AML-193 (cell line): ENCODE measurements at places on chromosomes 1 and 21.

- no peak for DNase-seq
These were observed 77.3 kb upstream of the TSPAN2 start for GRCh38 chr1:115166531-115167091.

GRCh38 chr1:55131801-55132200 lies 83.4 kb downstream of the USP24 start:
- DNase-seq: no peak

DNA sequence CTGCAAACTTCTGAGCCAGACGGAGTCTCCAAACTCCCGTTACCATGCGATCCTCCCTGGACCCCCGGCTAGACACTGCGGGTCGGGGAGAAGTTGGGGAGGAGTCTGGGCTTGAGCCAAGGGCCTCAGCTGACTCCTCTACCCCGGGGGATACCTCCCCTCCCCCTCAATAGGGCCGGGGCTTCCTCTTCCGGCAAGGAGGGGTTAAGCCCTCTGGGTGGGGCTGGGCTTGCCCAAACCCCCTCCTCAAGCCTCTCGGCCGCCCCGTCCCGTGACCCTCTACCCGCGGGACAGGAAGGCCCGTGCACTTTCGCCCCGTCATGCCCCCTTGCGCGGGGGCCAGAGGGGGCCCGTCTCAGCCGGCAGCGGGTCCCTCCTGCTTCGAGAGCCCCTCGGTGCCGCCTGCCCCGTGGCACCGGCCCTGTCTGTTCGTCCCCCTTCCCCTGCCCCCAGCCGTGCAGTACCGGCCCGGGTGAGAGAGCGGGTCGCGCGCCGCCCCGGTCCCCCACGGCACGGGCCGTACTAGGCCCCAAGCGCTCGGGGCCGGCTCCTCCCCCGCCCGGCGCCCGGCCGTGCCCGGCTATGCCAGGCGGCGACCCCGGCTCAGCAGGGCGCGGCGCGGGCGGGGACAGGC lies 652 bp downstream of the ARL8A start:
- DNase-seq: no peak

DNA sequence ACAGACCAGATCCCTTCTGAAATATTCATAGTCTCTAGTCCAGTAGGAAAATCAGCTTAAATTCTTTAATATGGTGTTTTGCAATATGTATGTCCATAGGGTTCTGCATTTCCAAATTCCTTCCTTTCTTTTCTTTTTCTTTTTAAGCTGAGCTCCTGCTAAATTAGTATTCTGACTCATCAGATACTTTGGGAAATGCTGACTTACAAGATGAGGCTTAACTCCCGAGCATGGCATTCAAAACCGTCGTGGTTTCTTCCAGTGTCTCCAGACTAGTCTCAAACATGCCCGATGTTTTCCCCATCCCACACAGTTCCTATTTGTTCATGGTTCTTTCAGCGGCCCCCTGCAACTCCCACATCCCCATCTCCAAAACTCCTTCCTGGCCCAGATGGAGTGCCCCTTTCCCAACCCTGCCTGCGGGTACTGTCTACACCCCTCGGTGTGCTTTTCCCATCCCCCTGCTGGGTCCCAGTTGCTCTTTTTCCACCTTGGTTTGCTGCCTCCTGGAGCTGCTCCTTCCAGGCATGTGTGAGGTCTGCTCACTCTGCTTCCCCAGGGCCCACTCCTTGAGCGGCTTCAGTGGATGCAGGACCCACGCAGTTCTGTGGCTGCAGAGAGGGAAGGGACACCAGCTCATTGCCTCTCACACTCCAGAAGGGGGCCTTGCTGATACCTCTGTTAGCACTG lies 19.5 kb upstream of the ETV3 start:
- no peak for DNase-seq

DNA sequence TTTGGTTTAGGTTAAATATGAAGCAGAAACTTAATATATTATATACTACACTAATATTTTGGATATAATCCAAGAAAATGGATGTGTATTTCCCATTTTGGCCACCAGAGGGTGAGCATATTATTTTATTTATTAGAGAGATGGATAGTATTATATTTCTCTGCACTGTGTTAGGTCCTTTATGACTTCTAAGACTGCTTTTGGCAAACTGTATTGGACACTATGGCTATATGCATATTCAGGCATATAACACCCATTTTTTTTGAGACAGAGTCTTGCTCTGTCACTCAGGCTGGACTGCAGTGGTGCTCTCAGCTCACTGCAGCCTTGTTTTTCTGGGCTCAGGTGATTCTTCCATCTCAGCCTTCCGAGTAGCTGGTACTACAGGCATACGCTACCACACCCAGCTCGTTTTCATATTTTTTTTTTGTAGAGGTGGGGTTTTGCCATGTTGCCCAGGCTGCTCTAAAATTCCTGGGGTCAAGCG lies 17.8 kb upstream of the PGM1 start:
- DNase-seq: peak; percentile 43

DNA sequence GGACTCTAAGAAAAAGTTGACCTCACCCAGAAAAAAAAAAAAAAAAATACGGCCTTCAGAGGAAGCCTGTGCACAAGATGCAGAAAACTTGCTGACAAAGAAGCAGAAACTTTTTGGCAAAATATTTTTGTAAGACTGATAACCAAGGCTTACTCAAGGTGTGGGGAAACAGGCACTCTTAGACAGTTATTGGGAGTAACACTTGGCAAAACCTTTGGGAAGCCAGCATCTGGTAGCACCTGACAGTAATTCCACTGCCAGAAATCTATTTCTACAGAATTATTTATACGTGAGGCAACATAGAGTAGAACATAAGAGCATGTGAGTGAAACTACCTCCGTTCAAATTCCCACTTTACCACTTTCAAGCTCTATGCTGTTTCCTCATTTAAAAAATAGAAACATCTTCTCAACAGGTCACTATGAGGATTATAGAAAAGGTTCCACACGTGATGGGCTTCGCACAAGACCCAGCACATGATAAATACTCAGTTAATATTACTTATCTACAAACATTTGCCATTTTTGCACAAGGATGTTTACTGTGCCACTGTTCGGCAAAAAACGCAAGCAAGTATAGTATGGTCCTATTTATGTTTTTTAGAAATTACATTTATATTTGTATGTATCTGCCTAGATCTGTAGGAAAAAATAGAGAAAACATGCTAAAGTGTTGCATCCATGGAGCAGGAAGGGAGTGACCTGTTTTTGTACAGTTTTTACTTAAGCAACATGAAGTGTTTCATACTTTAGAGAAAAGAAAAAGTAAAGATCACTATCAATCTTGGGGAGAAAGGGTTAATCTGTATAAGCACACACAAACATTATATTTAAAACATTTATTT lies 22.2 kb downstream of the MRPL39 start:
- no peak for DNase-seq

- DNase-seq: no peak
These were observed 36.8 kb upstream of the MACF1 start for GRCh38 chr1:39167632-39168209.
